Activated CD4-positive, alpha-beta T cell treated with anti-CD3 and anti-CD28 coated beads for 4 hours (primary cell): ENCODE measurements at places on chromosomes 2 and 18.

- no peak for DNase-seq
Measured at GRCh38 chr2:143489145-143489544, 359.9 kb downstream of the ARHGAP15 start.

DNA sequence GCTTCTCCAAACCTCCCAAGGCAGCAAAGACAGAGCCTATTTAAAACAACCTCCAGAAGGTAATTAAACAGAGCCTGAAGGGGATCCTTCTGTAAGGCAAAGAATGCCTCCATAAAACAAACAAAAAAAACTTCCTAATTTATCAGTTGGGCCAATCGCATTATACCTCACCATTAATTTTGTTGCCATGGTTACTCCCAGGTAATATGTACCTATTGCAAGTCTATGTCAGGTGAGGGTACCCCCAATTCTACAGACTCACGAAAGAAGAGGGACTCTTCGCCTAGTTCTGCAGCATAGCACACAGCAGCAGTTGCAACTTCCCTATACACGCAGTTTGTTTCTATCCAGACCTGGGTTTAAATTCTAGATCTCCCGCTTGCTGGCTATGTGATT lies 38.8 kb downstream of the SFXN5 start:
- no peak for DNase-seq

- DNase-seq: no peak
Measured at GRCh38 chr2:148680462-148680861, 35.9 kb downstream of the EPC2 start.

DNA sequence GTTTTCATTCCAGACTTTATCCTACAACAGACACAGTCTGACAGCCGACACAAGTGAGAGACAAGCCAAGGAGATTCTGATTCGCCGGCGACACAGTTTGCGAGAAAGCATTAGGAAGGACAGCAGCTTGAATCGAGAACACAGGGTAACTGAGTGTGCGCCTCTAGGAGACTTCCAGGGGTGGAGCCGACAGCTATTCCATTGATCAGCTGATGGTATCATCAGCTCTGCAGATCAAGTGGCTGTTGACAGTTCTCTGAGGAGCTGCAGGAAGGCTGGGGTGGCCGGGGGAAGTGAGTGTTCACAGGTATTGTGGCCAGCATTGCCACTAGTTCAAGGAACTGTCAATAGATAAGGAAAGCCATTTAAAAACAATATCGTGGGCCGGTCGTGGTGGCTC lies 57.3 kb upstream of the TMEM182 start:
- DNase-seq: no peak

GRCh38 chr2:127324635-127325034 lies 30.7 kb upstream of the ERCC3 start:
- DNase-seq: peak; percentile 2

- DNase-seq: no peak
Measured at GRCh38 chr18:45497595-45498286, 117.5 kb upstream of the SLC14A2 start.
